ENCODE measurements at places on chromosomes 7 and 10. TPM values are rescaled to one million over a fixed set of nuclear protein-coding genes. Genes with fewer than 3 reads are reported as not detected.

SH2B2 gene
- polyA plus RNA-seq, result 0.84 TPM

LIPK gene
- polyA plus RNA-seq, result not detected

TEX47 gene
- polyA plus RNA-seq, result not detected

PDE6C gene
- polyA plus RNA-seq, result not detected

HOXA10 gene
- polyA plus RNA-seq, result not detected

GPR26 gene
- not detected for polyA plus RNA-seq

PON2 gene
- 51.0 TPM for polyA plus RNA-seq

PRKAR2B gene
- polyA plus RNA-seq, result 32.3 TPM

TLL2 gene
- 1.9 TPM for polyA plus RNA-seq

SDK1 gene
- 1.5 TPM for polyA plus RNA-seq

DCLRE1C gene
- polyA plus RNA-seq, result 2.2 TPM

CYP2C19 gene
- polyA plus RNA-seq, result 0.05 TPM

DIP2C gene
- polyA plus RNA-seq, result 7.9 TPM

AOAH gene
- polyA plus RNA-seq, result 1.1 TPM

PSD gene
- polyA plus RNA-seq, result 5.7 TPM

PRRT4 gene
- polyA plus RNA-seq, result 1.1 TPM

OR2A42 gene
- 0.20 TPM for polyA plus RNA-seq

CADPS2 gene
- polyA plus RNA-seq, result 11.5 TPM

CNPY1 gene
- polyA plus RNA-seq, result not detected

XRCC2 gene
- 0.48 TPM for polyA plus RNA-seq

CHPF2 gene
- polyA plus RNA-seq, result 15.5 TPM

TMEM176A gene
- polyA plus RNA-seq, result 51.6 TPM

LAMB1 gene
- polyA plus RNA-seq, result 59.9 TPM

VSTM2A gene
- not detected for polyA plus RNA-seq

CH25H gene
- polyA plus RNA-seq, result 1.8 TPM

BMPER gene
- polyA plus RNA-seq, result 1.3 TPM

SMARCD3 gene
- 141 TPM for polyA plus RNA-seq

ERVW-1 gene
- 0.07 TPM for polyA plus RNA-seq

PARP12 gene
- polyA plus RNA-seq, result 9.4 TPM

AKR1C8 gene
- 0.32 TPM for polyA plus RNA-seq

CDH23 gene
- 2.9 TPM for polyA plus RNA-seq

CDC14C gene
- not detected for polyA plus RNA-seq

NXPH1 gene
- not detected for polyA plus RNA-seq

C10orf53 gene
- polyA plus RNA-seq, result not detected

PHTF2 gene
- polyA plus RNA-seq, result 8.4 TPM

SUN3 gene
- polyA plus RNA-seq, result not detected

UTF1 gene
- not detected for polyA plus RNA-seq

CDHR1 gene
- 3.6 TPM for polyA plus RNA-seq

ARL4A gene
- polyA plus RNA-seq, result 10.3 TPM

GHRHR gene
- not detected for polyA plus RNA-seq

SBDS gene
- 214 TPM for polyA plus RNA-seq

AQP1 gene
- 216 TPM for polyA plus RNA-seq

ZNF212 gene
- polyA plus RNA-seq, result 4.7 TPM

SPDYE9 gene
- polyA plus RNA-seq, result not detected

VENTX gene
- 0.48 TPM for polyA plus RNA-seq

TUBAL3 gene
- 0.43 TPM for polyA plus RNA-seq

CALHM3 gene
- not detected for polyA plus RNA-seq

CTAGE4 gene
- polyA plus RNA-seq, result 0.41 TPM
